ENCODE measurements at places on chromosomes 7 and 10.

- DNase-seq: no peak
Observed at GRCh38 chr10:91525896-91526712, 106.8 kb downstream of the PPP1R3C start.

GRCh38 chr7:28674359-28674782 is 262.1 kb downstream of the CREB5 start:
- no peak for DNase-seq

DNA sequence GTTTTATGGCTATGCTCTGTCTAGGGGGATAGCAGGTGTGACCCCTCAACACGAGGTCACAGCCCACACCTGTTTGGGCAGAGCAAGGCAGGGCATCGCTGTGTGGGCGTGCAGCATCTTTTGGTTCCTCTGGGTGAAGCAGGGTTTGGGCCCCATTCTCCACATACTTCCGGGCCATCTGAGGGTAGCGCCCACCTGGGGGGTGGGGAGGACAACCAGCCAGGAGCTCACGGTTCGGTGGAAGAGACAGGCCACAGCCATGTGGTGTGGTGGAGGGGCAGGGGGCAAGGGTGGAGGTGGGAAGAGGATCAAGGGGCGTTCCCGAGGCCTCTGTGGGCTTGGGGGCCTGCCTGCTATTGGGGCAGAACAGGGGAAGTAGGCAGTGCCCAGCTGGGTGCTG is 2.4 kb downstream of the SH2B2 start:
- DNase-seq: no peak

DNA sequence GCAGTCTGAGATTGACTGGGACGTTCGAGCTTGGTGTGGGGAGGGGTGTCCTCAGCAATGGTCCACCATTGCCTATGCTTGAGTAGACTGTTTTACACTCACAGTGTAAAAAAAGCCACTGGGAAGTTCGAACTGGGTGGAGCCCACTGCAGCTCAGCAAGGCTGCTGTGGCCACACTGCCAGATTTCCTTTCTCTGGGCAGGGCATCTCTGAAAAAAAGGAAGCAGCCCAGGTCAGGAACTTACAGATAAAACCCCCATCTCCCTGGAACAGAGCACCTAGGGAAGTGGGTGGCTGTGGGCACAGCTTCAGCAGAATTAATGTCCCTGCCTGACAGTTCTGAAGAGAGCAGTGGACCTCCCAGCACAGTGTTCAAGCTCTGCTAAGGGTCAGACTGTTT is 80.3 kb downstream of the BICC1 start:
- no peak for DNase-seq

DNA sequence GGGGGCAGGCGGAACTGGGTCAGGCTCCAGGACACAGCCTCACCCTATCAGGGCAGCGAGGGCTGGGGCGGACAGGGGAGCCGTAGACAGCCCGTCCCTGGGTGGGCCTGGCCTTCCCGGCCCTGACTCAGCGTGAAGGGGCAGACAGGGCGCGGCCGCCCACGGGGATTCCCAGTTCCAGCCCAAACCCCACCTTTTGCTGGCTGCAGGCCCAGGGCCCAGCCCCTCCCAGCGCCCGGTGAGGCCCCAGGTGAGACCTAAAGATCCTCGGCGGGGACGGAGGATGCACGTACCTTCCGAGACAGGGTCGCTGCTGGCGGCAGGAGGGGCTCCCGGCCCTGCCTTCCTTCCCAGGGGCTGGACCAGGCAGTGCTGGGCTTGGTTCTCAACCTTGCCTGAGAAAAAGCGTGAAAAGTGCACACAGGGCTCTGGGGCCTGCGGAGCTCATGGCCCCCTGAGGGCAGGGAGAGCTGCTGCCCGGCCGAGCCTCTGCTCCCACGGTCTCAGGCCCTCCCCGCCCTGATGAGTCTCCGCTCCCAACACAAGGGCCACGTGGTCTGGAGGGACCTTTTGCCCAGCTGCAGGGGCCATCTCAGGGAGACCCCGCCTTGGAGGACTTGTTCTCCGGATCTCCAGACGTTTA is 43.9 kb upstream of the DNAJB6 start:
- no peak for DNase-seq

Measured in GM12892 (cell line).